AG20443 (cell line): ENCODE measurements at places on chromosomes 7 and 10.
A peak's percentile ranks its signal among the peaks of the same experiment; 100 is the strongest.

GRCh38 chr7:143147070-143147469 lies 15.2 kb downstream of the PIP start:
- no peak for DNase-seq

GRCh38 chr10:44985175-44985681 lies 6.6 kb upstream of the DEPP1 start:
- no peak for DNase-seq

DNA sequence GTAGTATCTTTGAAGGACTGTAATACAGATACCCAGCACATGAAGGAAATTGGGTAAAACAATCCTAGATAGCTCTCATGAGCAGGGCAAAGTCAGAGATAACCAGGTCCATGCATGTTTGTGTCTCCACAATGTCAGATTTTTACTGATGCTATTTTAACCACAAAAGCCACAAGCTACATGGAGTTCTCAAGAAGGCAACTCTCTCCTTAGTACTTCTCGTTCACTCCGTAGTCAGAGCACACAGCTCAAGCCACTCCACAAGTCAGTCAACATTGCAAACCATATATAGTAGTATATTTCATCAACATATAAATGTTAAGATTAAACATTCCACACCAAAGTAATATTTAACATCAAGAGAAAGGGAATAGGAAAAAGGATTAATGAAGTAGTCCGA lies 98.0 kb upstream of the PIK3CG start:
- no peak for DNase-seq

- no peak for DNase-seq
Measured at GRCh38 chr7:14156436-14156835, 167.0 kb upstream of the ETV1 start.

DNA sequence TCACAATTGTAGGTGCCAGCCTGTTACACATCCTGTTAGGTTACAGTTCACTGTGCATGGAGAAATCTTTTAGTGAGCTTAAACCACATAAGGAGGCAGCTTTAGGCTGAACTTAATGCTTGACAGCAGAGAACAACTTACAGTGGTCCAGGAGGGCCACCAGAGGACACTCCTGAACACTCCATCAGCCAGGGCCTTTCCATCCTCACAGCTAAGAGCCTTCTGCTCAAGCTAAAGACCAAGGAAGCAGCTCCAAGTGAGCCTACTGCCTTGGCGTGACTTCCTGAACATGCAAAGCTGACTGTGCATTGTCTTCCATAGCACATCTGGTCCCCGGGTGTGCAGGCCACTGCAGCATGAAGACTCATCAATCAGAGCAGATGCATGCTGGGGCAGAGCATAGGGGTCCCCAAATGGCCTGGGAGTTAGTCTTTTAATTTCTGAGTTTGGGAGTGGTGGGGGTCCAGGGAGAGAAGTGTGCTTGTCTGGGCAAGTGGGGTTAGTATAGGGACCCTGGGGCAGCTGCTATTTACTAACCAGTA lies 105.0 kb downstream of the ZNF248 start:
- no peak for DNase-seq

- no peak for DNase-seq
Measured at GRCh38 chr7:69684369-69685292, 86.4 kb downstream of the AUTS2 start.

GRCh38 chr10:33303988-33304387 lies 30.5 kb downstream of the NRP1 start:
- peak; percentile 24 for DNase-seq

GRCh38 chr7:131890176-131890575 lies 333.7 kb upstream of the PODXL start:
- DNase-seq = no peak

GRCh38 chr10:4154191-4154715 lies 369.2 kb upstream of the KLF6 start:
- DNase-seq = no peak

DNA sequence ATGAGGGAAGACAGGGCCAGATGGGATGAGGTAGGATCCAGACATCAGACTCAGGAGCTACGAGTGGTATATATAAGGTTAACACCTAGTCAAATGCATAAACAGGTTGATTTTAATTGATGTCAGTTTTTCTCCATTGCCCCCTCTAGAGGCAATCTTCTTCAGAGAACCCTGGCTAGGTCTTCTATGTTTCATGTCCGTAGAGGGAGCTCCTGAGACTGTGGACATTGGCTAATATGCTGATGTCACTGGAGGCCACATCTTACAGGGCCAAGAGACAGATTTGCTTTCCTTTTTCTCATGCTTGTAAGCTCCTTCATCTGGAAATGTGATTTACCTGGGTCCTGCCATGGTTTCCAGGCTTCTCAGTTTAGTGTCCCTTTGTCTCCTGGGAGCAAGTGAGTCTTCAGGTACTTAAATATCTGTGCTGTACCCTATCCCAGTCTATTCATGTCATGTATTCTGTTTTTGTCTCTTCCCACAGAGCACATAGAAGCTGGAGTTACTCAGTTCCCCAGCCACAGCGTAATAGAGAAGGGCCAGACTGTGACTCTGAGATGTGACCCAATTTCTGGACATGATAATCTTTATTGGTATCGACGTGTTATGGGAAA lies 161.6 kb upstream of the PRSS1 start:
- DNase-seq = peak; percentile 88

DNA sequence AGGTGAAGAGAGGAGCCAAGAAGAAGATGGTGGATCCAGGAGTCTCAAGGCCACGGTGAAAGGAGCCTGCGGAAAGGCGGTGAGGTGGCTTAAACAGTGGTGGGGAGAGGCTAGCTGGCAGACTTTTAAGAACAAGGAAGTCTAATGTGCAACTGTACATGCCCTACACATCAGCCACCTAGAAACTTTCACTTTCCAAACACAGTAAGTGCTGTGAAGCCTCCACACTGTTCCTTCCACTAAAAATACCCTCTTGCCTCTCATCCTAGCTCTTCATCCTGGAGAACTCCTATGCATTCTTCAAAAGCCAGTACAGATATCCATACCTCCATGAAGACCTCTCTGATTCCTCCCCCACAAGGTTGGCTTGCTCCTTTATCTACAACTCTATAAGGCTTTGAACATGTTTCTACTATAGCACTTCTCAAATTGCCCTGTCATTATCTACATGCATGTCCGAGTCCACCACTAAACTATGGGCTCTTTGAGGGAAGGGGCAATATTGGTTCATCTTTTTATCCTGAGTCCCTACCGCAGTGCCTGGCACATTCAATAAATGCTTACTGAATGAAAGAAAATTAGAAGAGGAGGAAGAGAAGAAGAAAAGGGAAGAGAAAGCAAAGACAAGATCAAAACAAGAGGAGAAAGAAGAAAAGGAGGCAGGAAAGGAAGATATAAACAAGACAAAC lies 54.2 kb downstream of the DNAJC12 start:
- DNase-seq = no peak

- peak; percentile 66 for DNase-seq
Measured at GRCh38 chr7:92695308-92696261, 105.4 kb upstream of the FAM133B start.

DNA sequence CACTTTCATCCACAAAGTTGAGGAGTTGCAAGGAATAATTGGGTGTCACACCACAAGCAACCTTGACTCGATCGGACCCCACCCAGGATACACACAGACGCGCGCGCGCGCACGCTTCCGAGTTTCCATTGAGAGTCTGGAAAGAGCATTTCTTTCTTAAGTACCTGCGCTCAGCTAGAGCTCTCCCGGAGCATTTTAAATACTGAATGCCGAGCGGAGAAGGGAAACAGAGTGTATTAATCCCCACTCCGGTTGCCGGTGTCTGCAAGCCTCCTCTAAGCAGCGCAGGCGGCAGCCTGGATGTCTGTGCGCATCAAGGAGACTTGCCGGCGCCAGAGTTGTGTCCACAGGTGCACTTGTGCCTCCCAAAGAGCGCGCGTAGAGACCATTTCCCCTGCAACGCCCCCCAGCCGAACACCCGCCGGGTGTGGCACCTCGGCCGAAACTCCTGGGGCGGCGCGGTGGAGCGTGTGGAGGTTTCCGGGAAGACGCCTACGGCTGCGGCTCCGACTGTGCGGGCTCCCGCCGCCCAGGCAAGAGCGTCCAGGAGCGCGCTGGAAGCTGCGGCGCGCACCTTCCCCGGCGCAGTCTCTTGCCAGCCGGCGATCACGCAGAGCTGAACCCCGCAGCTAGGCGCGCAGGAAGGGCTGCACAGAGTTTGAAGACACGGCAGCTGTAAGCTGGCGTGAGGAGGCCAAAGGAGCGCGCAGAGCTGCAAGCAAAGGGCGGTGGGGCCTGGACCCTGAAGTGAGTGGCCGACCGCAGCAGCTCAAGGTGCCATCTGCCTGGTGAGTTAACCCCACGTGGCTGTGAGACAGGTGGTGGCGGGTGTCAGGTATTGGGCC lies 1.1 kb upstream of the FEZF1 start:
- DNase-seq = peak; percentile 17

DNA sequence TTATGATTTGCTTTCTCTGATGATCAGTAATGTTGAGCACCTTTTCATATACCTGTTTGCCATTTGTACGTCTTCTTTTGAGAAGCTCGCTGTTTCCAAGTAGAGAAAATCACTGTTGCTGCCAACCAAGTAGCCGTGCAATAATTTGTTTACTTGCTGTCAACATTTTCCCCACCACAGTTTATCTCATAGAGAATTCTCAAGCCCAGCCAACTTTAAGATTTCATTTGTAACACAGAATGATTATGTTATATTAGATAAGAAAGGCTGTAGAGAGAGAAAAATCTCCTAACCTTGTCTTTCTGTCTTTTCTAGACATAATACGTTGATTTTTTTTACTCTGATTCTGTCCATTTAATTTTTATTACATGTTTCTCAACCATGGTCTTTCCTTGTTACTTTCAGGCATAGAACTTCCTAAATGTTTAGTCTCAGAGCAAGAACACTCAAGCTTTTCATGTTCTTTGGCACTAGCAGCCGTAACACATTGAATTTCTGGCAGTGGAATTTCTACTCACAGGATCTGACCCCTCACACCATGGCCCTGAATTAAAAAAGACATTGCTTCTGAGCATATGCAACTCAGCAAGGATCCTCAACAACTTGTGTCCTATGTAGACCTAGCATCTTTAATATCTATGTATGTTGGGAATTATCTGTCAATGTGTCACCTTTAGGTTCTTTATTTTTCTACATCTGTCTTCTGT lies 23.1 kb downstream of the RPA3 start:
- no peak for DNase-seq

DNA sequence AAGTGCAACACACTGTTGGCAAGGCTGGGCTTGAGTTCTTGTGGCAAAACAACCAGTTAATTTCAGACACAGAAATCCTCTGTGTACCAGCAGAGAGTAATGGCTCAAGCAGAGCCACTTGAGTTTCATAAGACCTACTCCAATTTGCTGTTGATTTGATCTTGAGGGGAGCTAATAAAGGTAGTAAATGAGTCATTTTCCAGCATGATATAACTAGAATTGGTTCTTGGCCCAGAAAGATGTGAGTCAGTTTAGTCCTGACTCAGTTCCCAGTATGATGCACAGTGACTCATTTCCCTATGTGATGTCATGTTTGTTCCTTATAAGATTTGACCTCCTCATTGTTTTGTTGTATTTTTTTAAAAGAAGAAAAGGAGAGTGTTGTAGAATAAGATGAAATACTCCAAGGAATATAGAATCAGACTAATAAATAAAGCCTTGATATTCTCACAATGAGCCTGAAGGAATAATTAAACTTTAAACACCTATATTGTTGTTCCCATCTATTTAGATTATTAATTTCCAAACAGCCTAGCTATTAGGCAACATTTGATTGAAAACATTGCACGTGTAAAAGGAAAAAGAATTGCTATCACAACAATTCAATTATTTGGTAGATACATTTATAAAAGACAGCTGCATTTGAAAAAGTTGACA lies 186.2 kb downstream of the REEP3 start:
- peak; percentile 82 for DNase-seq

GRCh38 chr10:11930312-11930978 lies 107.3 kb downstream of the PROSER2 start:
- no peak for DNase-seq

DNA sequence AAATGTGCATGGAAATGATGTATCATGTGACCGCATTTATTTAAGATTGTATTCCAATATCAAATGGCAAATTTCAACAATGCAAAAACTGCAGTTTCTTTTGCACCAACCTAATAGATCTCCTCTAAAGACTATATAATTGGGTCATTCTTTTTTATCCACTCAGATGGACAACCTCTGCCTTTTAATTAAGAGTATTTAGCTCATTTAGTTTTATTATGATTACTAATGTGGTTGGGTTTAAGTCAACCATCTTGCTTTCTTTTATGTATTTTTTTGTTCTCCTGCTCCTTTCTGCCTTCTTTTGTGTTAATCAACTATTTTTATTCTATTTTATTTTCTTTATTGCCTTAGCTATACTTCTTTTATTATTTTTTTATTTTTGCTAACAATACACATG lies 468.5 kb upstream of the MKI67 start:
- DNase-seq = no peak

DNA sequence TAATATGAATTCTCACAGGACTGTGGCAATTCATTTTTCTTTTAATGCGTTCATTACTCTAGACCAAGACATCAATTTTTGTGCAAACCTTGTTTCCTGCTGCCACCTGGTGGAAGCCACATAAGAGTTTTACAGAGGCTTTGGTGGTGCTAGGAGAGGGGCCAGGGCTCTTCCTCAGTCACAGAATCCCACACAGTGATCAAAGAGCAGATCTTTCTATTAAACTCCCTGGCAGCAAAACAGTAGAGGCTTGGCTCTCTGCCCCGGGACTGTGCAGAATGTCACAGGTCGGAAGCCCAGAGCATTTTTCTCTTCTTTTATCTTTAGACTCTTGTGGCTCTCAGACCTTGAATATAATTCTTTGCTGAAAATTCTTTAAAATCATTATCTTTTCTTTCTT lies 506.4 kb upstream of the C7orf33 start:
- peak; percentile 53 for DNase-seq

DNA sequence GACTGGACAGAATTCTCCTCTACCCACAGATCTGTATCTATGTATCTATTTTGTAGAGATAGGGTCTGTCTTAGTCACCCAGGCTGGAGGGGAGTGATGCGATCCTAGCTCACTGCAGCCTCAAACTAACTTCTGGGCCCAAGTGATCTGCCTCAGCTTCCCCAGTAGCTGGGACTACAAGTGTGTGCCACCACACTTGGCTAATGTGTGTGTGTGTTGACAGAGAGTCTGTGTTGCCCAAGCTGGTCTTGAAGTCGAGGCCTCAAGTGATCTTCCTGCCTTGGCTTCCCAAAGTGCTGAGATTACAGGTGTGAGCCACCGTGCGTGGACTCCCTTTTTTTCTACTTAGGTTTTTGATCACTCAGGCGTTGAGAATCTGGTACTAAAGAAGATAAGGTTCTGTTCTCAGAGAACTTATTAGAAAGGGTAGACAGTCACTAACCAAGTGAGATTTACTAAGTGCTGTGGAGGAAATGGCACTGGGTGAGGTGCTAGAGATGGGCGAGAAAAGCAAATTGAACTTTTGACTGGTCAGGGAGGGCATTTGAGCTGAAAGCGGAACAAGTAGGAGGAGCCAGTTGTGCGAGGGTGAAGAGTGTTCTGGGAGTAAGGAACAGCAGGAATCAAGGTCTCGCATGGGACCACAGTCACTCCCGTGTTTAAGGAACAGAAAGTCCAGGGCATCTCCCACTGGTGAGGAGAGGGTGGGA lies 18.0 kb downstream of the NDUFB2 start:
- DNase-seq = no peak

GRCh38 chr7:24318326-24318725 lies 34.3 kb downstream of the NPY start:
- DNase-seq = no peak
